ENCODE measurements at places on chromosomes 13 and 19.

DNA sequence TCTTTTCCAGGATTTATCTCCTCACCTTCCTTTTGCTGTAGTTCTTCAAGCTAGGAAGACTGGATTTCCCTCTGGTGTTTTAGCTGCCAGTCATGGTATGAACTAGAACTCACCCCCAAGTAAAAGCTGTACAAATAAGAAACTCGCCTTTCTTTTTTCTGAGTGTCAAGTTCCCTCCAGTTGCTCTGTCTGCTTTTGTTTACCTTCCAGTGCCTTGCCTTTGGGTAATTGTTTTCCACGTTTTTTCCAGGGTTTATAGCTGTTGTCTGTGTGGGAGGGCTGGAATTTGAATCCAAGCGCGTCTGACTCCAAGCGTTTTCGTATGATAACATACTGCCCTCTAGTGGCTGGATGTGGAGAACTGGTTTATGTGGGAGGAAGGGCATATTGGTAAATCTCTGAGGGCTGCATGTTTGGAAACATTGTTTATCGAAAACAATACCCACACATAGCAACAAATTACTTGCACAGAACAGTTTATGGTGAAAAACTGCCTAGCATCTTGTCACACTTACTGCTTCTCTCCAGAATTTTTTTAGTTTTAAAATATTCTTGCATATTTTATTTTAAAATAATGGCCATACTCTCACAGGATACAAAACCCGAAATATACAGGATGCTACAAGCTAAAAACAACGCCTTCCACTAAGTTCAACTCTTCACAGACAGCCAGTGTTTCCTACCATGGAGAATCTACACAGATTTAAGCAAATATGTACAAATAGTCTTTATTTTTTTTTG is 19.2 kb downstream of the RCN3 start:
- no peak for DNase-seq

- no peak for DNase-seq
Measured at GRCh38 chr19:32363175-32363574, 17.8 kb downstream of the ZNF507 start.

- no peak for DNase-seq
Measured at GRCh38 chr19:10513223-10513622, 4.0 kb downstream of the S1PR5 start.

DNA sequence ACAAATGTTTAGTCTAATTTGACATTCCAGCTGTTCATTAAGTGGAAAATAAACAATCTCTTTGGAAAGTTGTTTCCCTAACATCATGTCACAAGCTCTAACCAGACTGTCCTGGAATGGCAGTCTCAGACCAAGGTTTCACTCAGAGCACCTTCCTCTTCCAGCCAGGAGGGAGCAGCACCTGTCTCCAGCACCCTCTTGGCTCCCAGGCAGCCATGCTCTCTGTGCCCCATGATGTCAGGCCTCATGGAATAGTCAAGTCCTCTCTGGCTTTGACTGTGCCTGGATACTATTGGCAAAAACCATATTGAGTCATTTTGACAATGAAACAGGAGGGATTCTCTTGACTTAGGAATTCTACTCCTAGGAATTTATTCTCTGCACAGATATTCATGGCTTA is 171.4 kb downstream of the OXGR1 start:
- DNase-seq, result no peak

GRCh38 chr19:45733160-45733810 is at the start of gene MEIOSIN:
Gene MEIOSIN (plus strand): TSS chr19:45733439. CDS start chr19:45735377, 1,938 bp downstream.
- no peak for DNase-seq

All from Peyer's patch (tissue), 4 donors.